ENCODE measurements at places on chromosomes 7 and 10.

DNA sequence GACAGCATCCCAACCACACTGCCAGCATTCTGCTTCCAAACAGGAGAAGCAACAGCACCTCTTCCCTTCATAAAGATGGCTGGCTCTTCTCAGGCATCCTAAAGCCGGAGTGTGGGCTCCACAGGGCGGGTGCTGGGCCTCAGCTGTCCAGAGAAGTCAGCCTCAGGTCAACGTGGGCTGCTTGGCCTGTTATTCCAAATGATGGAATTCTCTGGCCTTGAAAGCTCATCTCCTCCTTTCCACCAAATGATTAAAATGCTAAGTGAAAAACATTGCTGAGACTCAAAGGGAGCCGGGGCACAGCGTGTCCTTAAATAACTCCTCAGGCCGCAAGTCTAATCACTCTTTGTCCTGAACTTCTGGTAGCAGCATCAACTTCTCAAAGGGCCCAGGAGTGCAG, 53.1 kb upstream of the CPXM2 start:
- no peak for DNase-seq

DNA sequence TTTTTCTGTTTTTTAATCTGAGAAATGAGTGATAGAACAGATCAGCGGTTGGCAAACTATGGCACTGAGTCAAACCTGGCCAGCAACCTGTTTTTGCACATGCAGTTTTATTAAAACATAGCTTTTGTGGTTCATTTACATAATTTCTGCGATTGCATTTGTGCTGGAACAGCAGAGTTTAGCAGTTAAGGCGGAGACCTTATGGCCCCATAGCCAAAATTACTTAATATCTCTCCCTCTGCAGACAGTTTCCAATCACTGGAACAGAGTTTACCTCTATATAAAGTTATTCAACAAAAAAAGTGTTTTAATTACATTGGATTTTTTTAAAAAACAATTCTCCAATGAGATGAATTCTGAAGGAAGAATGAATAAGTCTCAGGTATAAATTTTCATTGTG, 212.1 kb downstream of the DGKB start:
- DNase-seq = no peak

- DNase-seq = no peak
Measured at GRCh38 chr7:80882213-80882801, 36.5 kb downstream of the SEMA3C start.

GRCh38 chr7:13953368-13953767, 36.1 kb downstream of the ETV1 start:
- no peak for DNase-seq

DNA sequence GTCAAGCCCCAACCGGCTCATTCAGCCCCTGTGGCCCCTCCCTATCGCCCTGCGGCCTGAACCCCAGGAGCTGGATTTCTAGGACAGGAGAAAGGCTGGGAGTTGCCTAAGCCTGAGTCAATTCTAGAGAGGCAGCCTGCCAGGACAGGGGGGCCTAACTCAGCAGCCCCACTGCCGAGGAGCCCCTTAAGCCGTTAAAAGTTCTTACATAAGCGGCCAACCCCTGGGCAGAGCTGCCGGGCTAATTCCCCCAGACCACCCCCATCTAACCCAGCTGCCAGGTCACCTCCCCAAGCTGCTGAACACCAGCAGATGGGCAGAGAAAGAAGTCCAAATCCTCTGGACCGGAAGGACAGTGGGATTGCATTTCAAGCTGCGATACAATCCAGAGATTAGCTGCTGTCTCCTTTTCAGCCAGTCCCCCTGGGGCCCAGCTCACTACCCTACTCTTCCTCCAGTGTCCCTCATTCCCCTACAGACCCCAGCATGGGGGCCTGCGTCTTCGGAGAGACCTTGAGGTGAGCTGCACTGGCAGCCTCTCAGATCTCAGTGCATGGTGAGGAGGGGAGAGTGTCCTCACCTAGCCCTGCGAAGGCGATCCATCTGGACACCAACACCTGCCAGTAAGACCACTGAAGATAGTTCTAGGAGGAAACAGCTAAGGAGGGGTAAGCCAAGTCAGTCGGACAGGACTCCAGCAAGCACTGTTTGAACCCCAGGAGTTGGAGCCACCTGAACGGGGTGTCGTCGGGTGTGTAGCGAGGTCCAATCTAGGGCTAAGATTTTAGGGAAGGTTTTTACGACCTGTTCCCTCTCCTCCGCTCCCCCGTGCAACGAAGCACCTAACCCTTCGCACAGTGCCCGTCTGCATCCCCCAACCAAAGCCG, 830 bp downstream of the IMPDH1 start:
- no peak for DNase-seq

GRCh38 chr7:82674268-82674667, 230.7 kb upstream of the CACNA2D1 start:
- no peak for DNase-seq

GRCh38 chr10:123835575-123835974, 56.0 kb downstream of the CPXM2 start:
- DNase-seq = no peak

DNA sequence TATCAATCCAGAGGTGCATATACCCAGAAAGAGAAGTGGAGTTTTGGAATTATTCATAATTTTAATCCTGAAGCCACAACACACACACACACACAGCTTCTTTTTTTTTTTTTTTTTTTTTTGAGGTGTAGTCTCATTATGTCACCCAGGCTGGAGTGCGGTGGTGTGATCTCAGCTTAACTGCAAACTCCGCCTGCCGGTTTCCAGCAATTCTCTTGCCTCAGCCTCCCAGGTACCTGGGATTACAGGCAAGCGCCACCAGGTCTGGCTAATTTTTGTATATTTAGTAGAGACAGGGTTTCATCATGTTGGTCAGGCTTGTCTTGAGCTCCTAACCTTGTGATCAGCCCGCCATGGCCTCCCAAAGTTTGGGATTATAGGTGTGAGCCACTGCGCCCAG, 35.4 kb downstream of the TET1 start:
- no peak for DNase-seq

DNA sequence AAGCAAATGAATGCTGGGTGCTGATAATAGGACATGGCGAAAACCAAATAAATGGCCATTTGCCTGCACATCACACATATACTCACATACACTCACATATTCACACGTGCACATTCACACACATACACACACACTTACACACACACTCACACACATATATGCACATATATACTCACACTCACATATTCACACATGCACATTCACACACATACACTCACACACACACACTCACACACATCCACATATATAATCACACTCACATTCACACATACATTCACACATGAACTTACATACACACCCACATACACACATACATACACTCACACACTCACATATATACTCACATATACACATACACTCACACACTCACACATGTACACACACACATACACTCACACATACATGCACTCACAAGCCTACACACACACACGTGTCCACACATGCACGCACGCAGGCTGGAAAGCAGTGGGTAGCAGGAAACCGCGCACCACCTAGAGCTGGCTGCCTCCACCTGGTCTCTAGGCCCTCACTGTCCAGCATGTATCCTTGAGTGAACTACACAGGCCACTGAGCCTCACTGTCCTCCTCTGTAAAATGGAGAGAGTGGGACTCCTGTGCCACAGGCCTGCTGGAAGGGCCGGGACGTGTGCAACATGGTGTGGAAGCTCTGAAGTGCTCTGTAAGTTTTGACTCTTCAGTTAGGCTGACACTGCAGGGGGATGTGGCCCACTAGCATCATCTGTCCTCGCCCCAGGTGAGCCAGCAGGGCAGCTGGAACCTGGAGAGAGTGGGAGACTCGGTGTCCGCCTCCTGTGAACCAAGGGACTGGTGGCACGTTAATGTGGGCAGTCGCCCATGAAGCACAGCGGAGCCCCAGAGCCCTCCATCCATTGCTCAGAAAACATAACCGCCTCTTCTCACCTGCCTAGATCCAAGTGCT, 14.9 kb downstream of the TMEM72 start:
- no peak for DNase-seq

GRCh38 chr7:7122033-7122478, 60.3 kb upstream of the C1GALT1 start:
- DNase-seq = no peak

- no peak for DNase-seq
Measured at GRCh38 chr7:10724449-10724848, 249.2 kb upstream of the PHF14 start.

DNA sequence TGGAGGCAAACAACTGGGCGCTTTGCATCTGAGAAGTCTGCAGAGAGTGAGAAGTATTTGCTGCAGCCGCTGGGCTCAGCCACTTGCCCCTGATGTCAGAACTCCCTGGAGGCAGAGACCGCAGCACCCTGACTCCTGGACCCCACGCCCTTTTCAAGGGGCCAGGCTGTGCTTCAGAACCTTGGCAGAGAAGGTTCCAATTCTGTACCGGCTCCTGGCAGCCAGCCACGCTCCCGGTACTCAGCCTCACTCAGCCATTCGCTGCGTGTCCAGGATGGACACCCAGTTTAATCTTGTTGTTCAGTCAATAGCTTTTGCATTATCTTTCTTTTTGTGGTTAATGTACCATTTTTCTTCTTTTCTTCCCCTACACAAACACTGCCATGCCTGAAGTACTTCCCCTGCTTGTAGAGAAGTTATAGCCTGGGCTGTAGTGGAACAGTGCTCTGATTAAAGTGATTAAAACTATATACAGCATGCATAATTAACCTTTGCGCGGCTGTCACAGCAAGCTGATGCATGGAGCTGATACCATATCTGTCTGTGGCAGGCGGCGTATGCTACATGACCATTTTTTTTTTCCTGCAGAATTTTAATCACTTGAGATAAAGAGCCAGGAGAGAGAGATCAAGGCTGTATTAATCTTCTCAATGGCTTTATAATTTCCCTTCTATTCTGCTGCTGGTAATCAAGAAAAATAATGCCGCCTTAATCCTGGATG, 578.5 kb downstream of the SDK1 start:
- DNase-seq = no peak

- peak; percentile 45 for DNase-seq
Measured at GRCh38 chr10:42367532-42368230, 270.7 kb downstream of the ZNF33B start.

DNA sequence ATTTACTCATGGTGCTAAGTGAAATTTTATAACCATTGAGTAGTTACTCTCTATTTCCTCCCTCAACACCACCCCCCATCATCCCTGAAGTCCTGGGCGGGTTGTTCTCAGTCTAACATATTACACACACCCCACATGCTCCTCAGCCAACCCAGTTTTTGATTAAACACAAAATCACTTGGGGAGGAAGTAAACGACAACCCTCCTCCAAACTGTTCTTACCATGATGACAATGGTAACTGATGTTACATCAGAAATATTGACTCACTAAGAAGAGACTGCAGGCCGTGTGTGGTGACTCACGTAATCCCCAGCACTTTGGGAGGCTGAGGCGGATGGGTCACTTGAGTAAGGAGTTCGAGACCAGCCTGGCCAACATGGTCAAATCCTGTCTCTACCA, 44.2 kb downstream of the RAB11FIP2 start:
- DNase-seq = no peak

GRCh38 chr10:102649797-102650654, 5.7 kb downstream of the TRIM8 start:
- DNase-seq = no peak

DNA sequence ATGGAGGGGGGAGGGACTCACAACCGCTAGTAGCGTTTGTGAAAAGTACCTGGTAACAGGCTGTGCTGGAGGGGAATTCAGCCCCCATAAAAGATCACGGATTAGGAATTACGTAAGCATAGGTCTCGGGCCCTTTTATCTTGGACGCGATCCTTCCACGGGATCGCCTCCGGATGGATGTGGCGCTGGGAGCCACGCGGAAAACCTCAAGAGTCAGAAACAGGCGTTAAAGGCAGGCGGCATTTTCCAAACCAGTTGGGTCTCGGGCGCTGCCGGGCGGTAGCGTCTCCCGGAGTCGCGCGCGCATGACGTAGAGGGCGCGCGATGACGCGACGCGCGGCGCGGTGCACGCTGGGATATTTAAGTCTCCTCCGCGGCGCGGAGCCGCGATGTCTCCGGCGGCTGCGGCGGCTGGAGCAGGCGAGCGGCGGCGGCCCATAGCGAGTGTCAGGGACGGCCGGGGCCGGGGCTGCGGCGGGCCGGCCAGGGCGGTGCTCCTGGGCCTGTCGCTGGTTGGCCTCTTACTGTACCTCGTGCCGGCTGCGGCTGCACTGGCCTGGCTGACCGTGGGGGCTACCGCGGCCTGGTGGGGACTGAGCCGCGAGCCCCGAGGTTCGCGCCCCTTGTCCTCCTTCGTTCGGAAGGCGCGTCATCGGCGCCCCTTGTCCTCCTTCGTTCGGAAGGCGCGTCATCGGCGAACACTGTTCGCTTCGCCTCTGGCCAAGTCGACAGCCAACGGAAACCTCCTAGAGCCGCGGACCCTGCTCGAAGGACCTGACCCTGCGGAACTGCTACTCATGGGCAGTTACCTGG, at the start of gene POM121:
Gene POM121 (plus strand): TSS at position 363 of the 813 bp plus-strand sequence. CDS start 27 bp downstream, at position 390.
- DNase-seq = peak; percentile 66

- no peak for DNase-seq
Measured at GRCh38 chr7:134845461-134845860, 66.0 kb downstream of the CALD1 start.

GRCh38 chr10:110512461-110513187, 14.9 kb downstream of the DUSP5 start:
- DNase-seq = no peak

GRCh38 chr10:101095550-101096213, 33.9 kb downstream of the KAZALD1 start:
- DNase-seq = peak; percentile 95
